Right hindlimb (tissue), 1 donor: ENCODE measurements at places on chromosomes 2 and 18.

DNA sequence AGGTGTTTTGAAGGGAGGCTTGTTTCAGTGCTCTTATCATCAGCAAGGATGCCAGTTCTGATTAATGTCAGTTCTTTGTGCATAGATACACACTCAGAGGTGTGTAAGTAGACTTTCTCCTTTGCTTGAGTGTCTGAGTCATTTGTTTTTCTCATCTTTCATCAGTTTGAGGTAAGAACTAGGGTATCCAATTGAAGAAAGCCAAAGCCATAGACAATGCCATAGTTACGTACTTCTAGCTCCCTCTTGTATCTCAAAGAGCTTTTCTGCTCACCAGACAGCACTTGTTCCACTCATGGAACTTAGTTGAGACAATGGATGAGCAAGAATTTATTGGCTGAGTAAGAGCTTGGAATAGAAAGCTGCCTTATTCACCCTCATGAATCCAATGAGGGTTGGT lies 520.1 kb downstream of the PIK3C3 start:
- DNase-seq: no peak

DNA sequence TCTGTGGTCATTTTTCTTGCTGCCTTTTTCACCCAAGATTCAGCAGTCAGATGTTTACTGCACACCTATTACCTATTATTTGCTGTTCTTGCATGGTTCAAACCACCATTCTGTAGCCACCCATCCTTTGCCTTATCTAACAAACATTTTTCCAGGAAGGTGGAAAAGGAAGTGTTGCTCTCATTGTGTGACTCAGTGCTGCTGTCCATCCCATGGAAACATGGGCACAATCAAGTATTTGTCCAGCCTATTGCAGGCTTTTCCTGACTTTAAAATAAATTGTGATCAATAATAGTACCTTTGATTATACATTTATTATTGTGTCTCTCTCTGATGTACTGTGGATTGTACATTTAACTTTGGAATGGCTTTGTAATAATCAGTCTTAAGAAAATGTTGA lies 53.2 kb downstream of the USP14 start:
- no peak for DNase-seq

- no peak for DNase-seq
Observed at GRCh38 chr18:50879302-50880118, 592 bp downstream of the ME2 start.

GRCh38 chr2:240558236-240558761 lies 511 bp upstream of the ANKMY1 start:
- DNase-seq: peak; percentile 22

GRCh38 chr2:68556381-68556780 lies 87.0 kb upstream of the PROKR1 start:
- no peak for DNase-seq

DNA sequence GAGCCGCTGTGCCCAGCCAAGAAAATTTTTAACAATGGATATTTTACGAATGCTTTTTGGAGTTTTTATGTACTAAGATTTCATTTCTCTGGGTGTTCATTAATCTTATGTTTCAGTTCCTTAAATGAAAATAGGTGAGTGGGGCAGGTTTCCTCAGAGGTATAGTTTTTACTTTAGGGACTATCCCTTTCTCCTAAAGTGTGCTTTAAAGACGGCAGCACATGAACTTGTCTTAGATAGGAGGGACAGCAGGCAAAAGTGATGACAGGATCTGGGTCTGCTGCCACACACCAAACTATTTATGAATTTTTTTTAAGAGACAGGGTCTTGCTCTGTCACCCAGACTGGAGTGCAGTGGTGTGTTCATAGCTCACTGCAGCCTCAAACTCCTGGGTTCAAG lies 8.0 kb upstream of the REL start:
- no peak for DNase-seq

- DNase-seq: no peak
Observed at GRCh38 chr18:27581296-27581904, 396.3 kb upstream of the CHST9 start.

DNA sequence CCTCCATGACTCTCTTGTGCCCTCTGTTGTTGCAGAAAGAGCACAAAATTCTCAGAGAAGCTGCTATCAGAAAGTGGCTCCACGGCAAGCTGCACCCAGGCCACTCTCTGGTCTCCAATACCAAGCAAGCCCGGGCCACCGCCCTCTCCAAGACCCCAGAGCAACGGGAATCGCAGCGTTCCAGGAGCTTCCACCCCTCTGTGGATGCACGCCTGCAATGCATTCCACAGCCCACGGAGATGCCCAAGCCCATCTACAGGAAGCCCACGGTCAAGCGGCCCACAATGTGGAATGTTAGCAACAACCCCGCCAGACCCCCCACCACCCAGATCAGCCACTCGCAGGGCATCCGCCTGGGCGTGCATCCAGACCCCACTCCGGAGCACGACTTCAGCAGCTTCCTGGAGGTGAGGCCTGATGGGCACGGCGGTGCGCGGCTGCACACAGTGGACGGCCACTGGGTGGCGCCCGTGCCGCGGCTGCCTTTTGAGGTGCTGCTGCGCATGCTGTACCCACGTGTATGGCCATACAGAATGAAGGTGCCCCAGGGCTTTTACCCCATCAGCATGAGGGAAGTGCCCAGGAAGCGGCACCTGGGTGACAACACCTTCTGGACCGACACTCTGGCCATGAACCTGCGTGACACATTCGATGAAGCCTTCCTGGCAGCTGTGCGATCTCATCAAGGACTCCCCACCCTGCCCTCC lies 6.3 kb downstream of the ANKRD53 start:
- peak; percentile 43 for DNase-seq

DNA sequence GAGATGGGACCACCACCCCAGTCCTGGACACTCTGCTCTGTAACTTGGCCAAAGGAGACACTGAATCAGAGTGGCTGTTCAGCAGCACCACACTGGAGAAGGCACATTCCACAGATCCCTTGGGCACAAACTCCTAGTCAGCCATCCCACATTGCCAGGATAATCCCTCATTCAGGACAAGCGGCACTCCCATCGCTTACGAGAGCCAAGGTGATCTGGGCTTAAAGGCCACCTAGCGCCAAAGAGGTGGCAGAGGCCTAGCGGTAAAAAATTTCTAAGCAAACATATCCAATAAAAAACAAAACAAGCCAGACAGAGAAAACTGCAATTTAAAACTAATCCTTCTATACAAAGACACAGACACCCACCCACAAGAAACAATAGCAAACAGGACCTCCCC lies 62.2 kb downstream of the EPB41L3 start:
- DNase-seq: no peak

- DNase-seq: no peak
Observed at GRCh38 chr2:144489315-144489916, 30.5 kb downstream of the ZEB2 start.

GRCh38 chr2:10357193-10358169 lies 54.8 kb downstream of the HPCAL1 start:
- DNase-seq: no peak

GRCh38 chr2:19124135-19124534 lies 234.3 kb downstream of the OSR1 start:
- DNase-seq: no peak

DNA sequence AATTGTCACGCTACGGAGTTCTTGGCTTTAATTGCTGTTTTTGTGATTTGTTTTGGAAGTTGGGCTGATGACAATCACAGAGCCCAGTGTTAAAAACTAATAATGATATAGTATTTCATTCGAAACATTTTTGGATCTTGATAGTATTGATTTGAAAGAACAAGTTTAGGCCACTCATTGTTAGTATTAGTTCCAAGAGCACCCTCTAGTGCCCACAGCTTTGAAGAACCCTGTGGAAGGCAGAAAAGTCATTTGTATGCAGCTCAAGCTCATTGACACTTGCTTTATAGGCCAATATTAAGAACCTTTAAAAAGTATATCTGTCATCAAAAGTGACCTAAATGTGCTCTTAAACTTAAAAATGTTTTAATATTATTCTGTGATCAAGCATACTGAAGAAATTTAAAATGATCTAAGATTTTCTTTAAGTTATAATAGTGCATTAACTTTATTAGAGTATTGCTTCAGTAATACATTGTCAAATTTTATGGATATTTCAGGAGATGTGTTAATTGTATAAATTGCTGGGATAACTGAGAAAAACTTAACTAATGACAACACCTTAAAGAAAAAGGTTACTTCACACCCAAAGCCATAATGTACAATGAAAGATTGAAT lies 191.0 kb downstream of the GRB14 start:
- peak; percentile 25 for DNase-seq

GRCh38 chr2:96414161-96414710 lies 78.7 kb downstream of the NCAPH start:
- DNase-seq: no peak

GRCh38 chr2:104344985-104345384 lies 508.9 kb upstream of the POU3F3 start:
- no peak for DNase-seq

GRCh38 chr2:119179202-119179601 lies 20.7 kb upstream of the C1QL2 start:
- DNase-seq: no peak

DNA sequence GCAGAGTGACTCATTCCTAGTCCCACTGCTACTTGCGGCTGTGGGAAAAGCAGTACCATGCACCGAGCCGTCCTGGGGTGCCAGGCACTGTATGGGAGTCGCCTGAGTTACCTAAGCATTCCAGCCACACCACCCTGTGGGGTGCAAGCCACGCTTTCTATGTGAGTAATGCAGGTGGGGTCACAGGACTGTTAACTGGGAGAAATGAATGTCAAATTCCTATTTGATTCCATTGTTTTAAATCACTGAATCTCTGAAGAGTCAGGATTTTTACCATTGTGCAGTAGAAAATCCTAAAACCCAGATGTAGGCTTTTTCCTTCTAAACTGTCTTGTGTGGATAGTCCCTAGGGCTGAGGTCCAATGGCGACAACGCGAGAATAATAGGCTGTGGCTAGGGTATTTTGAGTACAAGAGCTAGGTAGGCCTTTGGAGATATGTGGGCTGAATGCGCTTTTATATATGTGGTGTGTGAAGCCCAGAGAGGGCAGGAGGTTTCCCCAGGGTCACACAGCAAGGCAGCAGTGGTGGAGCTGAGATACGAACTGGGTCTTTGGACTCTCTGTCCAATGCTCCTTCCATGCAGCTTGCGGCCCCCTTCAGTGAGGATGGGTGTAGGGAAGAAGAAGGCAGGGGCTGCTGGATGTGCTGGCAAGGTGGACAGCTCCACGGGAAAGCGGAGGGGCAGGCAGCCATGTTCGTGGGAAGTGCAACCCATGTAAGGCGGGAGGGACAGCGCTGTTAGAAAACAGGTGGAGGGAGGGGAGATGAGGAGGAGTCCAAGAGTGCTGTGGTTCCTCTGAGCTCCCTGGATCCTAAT lies 83.2 kb downstream of the DDX1 start:
- no peak for DNase-seq

GRCh38 chr18:74271635-74272034 lies 20.1 kb downstream of the CYB5A start:
- no peak for DNase-seq

DNA sequence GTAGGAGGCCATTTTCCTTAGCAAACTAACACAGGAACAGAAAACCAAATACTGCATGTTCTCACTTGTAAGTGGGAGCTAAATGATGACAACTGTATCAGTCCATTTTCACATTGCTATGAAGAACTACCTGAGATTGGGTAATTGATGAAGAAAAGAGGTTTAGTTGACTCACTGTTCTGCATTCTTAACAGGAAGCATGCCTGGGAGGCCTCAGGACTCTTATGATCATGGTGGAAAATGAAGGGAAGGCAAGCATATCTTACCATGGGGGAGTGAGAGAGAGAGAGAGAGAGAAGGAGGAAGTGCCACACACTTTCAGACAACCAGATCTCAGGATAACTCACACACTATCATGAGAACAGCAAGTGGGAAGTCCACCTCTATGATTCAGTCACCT lies 105.3 kb downstream of the PARD3B start:
- DNase-seq: no peak

DNA sequence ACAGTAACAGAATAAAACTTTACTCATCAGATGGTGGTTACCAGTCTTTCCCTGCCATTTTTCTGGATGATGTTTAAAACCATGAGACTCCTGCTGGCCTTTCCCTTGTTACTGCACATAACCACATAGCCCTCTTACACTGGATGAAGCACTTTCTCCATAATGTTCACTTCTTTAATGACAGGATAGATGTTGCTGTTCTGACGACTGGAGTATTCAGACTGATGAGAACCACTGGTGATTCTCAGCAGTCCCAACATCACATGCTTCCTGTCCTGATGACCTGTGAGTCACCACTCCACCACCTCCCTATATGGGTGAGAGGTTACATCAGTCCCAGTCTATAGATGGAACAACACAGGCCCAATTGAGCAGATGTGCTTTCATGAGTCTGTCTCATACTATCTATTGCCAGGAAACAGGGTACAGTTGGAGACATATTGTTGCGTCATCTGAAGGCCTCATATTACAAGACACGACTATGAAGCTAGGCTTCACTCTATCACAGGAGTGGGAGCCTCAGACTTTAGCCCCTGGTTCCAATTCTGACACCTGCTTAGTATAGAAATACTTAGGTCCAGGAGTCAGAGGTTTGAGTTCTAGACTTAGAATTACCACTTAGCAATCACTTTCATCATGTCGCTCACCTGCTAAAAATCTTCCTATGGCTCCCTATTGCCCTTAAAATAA lies 145.7 kb upstream of the KLF7 start:
- no peak for DNase-seq

- DNase-seq: no peak
Observed at GRCh38 chr18:68448736-68449135, 266.2 kb downstream of the TMX3 start.

DNA sequence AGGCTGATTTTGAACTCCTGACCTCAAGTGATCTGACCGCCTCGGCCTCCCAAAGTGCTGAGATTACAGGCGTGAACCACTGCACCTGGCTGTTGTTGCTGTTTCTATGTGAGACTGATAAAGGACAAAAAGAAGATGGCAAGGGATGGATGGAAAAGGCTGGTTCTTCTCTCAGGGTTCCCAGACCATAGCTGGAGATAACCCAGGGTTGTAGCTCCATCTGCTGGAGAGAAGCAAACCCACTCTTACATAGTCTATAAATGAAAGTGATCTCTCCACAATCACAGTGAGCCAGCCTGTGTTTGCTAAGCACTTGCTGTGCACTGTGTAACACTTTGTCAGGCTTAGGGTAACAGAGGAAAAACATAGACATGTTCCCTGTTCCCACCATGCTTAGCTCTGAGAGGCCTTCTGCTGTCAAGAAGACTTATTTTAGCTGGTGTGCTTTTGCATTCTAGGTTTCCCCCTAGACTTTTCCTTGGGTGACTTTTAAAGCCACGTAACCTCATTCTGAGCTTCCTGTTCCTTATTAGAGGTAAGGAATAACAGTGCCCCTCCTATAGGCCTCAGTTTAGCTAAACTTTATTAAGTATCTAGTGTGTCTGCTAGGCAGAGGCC lies 49.7 kb downstream of the LIMS1 start:
- DNase-seq: peak; percentile 74

GRCh38 chr2:33666879-33667278 lies 67.8 kb upstream of the FAM98A start:
- no peak for DNase-seq

DNA sequence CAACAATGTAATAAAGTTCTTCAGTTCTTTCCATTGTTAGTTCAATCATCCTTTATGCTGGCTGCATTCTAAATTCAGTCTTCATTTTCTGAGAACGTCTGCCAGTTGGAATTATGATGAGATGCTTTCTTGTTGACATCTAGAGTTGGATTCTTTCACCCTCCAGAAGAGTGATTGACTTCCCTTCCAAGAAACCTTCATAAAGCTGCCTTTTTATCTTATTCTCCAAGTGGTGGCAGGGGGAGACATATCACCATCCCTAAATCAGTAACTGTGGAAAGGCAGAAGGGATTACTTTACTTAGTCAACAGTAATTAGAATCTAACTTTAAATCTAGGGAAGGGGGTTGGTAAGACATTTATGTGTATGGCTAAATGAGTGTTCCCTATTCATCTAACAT lies 86.8 kb upstream of the GULP1 start:
- no peak for DNase-seq

- DNase-seq: no peak
Observed at GRCh38 chr2:221563270-221563985, 8.7 kb downstream of the EPHA4 start.
